ENCODE measurements at places on chromosomes 11 and 22.

DNA sequence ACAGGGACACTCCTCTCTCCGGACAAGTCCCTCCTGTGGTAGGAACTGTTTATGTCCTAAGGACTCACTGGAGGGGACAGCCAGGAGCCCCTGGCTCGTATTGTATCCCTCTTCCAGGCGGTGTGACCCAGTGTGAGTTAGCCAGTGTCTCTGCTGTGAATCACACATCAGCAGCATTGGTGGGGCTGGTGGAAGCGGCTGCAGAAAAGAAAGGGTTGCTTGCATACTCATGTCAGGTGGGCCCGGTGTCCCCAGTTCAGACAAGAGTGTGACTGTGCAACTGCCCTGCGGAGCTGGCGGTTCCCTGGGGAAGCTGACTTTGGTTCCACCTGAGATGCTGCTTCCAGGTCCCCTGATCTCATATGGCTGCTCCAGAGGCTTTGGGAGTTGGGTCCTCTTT, 99.4 kb downstream of the ZBTB16 start:
- DNase-seq, result no peak

- DNase-seq, result no peak
Observed at GRCh38 chr11:110185121-110185591, 92.0 kb downstream of the ZC3H12C start.

- no peak for DNase-seq
Observed at GRCh38 chr11:68524213-68524612, 63.7 kb downstream of the PPP6R3 start.

- peak; percentile 83 for DNase-seq
Observed at GRCh38 chr11:129374993-129375750, 476 bp upstream of the BARX2 start.

GRCh38 chr11:78354408-78355308, 63.0 kb downstream of the GAB2 start:
- DNase-seq, result no peak

DNA sequence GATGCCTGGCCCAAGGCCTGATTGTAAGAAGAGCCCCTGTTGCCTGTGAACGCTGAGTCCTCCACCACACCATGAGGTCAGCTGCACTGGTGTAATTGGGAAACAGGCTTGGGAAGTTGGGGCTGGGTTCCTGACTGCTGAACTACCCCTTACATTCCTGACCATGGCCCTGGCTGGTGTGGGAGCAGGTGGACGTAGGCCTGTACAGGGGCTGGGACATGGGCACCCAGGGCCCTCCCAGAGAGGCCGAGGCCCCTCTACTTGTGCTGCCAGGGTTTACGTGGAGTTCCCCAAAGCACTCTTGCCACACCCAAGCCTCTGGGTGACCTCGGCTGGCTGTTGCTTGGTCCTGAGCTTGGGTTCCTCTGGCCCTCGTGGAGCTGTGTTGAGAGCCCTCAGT, 5.4 kb downstream of the RELT start:
- DNase-seq, result no peak

- no peak for DNase-seq
Observed at GRCh38 chr11:95429376-95429907, 198.4 kb upstream of the SESN3 start.

DNA sequence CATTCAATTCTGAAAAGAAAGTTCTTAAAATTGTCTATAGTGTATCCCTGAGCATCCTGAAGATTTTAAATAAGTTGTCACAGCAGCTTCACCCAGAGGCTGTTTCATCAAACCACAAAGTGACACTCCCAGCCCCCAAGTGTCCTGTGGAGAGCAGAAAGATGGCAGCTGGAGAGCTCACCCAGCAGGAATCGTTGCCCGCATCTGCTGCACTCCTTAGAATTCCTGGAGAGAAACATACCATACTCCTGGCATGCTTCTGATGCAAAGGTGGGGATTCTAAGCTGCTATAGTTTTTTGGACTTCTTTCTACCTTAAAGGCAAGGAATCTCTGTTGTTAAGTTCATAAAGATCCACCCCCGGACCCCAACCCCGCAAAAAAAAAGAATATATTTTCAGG, 13.5 kb upstream of the CYB5R2 start:
- DNase-seq, result no peak

- no peak for DNase-seq
Observed at GRCh38 chr22:30245181-30245984, 1.2 kb downstream of the LIF start.

GRCh38 chr11:115652496-115652895, 148.3 kb upstream of the CADM1 start:
- DNase-seq, result no peak

GRCh38 chr22:20577045-20577444, 69.6 kb downstream of the MED15 start:
- no peak for DNase-seq

DNA sequence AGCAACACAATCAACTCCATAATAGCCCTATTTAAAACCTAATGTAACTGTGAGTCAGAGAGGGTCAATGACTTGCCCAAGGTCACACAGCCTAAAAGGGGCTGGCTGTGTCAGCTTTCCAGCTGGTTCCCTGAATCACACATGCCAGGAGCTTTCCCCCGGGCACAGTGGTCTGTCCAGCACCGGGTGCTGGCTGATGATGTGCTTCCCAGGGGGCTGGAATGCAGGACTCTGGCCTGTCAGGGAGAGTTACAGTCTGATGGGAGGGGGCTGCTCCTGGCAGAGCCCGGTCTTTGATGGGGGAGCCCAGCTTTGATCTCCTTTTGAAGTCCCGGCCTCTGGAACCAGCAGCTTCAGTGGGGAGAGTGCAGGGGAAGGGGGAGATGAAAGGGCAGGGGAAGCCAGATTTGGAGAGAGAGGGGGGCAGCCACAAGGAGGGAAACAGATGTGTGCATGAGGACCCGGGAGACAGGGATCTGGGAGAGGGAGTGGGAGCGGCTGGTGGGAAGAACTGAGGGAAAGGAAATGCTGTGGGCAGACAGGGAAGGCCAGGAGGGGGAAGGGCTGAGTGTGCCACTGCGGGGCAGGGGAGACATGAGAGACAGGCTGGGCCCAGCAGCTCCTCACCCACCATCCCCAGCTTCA, 102.7 kb downstream of the NECTIN1 start:
- DNase-seq, result no peak

DNA sequence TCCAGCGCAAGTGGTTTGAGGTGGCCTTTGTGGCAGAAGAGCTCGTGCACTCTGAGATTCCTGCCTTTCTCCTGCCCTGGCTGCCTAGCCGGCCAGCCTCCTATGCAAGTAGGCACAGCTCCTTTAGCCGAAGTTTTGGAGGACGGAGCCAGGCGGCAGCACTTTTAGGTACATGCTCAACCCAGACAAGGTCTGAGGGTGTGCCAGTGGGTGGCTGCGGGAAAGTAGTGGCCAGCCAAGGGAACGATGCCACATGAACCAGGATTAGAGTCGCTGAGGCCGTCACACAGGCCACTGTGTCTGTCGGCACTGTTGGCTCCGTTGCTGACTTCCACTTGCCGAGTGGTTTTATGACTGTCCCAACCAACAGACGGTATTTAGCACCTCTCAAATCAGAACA, 64.8 kb upstream of the YWHAH start:
- no peak for DNase-seq

DNA sequence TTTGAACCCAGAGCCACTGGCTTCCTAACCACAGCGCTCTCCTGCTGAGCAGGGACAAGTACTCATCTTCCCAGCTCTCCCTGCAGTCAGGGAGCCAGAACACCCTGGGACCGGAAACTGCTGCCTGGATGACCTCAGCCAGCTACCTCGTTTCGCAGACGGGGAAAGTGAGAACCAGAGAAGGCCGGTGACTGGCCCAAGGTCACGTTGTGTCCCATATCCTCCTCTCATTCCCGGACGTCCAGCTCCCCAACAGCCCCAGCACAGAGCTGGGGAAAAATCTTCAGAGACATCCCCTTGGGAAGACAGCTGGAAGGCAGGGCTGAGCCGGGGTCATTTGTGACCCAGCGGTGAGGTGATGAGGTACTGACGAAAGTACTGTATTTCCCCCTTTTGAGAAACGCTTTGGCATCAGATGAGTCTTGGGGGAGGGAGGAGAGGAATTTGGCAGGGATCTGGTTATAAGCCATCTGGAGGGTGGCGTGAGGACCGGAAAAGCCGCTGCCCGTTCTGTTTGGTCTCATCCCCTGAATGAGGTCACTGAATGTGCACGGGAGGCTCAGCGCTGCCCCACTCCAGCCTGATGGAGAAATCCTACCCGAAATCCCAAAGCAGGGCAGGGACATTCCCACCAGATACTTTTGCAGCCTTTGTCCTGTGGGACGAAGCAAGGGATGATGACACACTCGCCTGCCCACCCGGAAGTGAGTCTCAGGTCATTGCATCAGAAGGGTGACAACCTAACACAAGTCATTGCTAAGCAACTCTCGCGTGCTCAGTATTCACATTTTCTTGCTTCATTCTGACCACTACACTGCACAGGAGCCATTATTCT, 41.1 kb downstream of the LIF start:
- DNase-seq, result no peak

GRCh38 chr11:28146123-28146751, 38.0 kb downstream of the METTL15 start:
- no peak for DNase-seq

DNA sequence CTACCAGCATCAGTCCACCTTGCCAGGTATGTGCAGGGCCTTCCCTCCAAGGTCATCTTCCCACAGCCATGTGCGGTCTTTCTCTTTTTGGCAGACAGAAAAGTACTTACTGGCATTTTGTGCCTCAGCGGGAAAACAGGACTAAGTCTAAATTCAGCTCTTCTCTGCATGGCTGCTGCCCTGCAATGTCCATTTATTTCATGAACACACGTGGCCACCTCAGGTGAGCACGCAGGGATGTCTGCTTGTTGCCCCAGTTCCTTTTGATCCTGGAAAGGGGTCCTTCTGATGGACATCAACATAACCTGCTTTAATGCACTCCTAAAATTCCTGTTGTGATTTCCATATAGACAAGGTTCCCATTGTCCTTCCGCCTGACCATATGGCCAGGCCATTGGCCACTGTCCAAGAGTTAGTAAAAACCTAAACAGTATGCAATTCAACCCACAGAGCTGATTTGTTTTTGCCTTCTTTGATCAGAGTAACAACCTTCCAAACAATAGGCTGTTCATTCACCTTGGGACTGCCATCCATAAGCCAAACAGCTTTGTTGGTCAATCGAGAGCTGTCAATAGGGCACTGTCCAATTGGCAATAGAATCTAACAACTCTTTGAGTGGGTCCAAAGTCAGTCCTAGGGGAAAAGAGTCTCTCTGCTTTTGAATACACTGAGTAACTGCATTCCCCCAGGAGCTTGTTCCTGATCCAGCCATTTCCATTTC, 5.9 kb downstream of the TREH start:
- DNase-seq, result no peak

GRCh38 chr11:71115770-71116692, 136.3 kb downstream of the SHANK2 start:
- no peak for DNase-seq

DNA sequence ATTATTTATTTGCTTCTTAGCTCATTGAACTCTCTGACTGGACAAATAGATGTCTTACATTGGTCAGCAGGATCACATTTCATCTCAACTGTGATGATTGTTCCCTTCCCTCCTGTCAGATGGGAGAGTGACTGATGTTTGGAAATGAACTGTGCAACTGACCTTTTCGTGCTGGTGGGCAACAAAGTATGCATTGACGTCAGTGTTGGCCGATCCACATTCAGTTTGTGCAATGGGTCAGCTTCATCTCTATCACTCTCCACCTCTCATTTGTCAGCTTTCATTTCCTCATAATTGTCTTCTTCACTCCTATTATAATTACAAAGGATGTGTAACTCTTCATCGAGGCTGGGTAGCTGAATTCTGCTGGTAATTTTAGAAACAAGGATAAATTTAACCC, 71.3 kb downstream of the PPP2R1B start:
- no peak for DNase-seq

- DNase-seq, result no peak
Observed at GRCh38 chr22:46446799-46447198, 90.6 kb downstream of the CELSR1 start.

Measured in right kidney (tissue), 9 donors.